HT-29 (cell line): ENCODE measurements at places on chromosomes 2 and 18.
A peak's percentile ranks its signal among the peaks of the same experiment; 100 is the strongest.

DNA sequence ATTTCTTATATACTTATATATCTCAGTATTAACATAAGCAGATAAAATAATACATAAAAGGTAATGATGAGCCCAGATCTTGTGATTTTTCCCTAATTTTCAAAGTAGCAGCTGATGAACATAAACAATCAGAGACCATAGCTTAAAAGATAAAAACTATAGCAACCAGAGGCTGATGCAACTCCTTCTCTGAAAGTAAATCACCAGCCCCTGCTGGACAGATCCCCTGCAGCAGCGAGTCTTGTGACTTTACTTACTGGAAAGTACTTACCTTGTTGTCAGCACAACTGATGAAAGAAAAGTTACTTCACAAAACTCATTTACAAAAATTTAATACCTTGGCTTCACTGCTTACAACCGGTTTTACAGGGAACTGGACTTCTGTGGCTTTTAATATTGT lies 67.3 kb downstream of the GORASP2 start:
- no peak for DNase-seq

GRCh38 chr18:45253056-45253565 lies 362.2 kb upstream of the SLC14A2 start:
- no peak for DNase-seq

DNA sequence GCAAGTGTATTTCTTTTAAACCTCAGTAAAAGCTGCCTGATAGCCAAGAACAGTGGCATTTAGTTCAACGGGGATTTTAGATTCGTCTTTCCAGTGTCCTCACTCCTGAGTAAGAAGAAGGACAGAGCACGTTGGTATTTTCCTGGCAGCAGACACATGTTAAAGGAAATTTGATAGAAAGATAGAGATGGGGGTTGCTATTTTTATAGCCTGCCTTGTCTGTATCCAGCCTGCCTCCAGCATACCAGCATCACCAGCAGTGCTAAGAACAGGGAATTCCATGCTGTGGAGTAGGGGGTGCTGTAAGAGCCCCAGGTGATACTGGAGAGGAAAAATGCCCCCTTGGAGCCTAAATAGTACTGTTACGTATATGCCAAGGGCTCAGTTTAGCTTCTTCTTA lies 1.1 kb upstream of the SMYD1 start:
- no peak for DNase-seq

DNA sequence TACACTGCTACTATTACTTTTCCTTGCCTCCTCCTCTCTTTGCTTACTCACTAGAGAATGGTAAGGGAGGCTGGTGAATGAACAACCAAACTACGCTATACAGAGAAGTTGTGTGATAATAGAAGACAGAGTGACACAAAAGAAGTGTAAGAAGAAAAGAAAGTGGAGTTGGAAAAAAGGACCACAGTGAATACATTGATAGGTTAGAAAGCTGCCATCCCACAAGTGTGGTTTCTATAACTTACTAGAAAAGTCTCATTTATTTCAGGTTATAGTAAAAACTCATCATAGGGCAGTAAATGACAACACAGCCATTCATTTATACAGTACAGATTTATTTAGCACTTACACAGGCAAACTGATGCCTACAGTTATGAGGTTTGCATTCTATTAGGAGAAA lies 77.3 kb downstream of the TTC21B start:
- DNase-seq = no peak

- no peak for DNase-seq
These were observed 27.7 kb upstream of the CHMP1B start for GRCh38 chr18:11823545-11823944.

GRCh38 chr2:95039363-95039762 lies 13.9 kb downstream of the MAL start:
- DNase-seq = no peak

GRCh38 chr2:158482594-158482993 lies 25.8 kb downstream of the PKP4 start:
- DNase-seq = no peak

- no peak for DNase-seq
These were observed 6.3 kb upstream of the RAB1A start for GRCh38 chr2:65136253-65136652.

DNA sequence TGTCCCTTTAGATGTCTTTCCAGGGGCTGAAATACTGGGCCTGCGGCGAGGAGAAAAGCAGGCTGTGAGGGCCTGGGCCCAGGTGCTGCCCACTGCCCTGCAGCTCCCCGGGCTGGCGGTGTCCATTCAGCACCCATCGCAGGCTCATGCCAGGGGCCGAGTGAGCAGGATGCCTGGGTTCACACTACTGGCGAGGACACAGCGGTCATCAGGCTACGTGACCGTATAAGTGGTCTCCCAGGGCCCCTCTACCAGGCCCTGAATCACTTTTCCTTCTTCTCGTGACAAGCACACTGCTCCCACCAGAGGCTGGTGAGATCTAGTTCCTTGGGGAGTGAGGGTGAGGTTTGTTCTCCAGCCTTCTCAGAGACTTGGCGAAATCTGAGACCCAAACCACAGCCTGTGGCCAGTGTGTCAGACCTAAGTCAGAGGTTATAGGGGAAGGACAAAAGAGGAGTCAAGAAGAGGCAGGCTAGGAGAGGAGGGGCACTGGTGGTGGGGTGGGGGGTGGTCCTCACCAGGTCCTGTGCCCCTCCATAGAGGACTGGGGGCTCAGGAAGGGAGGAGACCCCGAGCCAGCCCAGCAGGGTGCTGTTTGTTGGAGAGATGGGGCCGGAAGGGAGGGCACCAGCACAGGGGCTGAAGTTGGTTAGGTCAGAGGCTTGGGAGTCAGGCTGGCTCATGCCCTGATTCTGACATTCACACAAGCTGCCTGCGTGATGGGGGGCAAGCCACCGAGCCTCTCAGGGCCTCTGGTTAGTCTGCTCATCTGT lies 6.6 kb upstream of the SEMA4C start:
- no peak for DNase-seq

DNA sequence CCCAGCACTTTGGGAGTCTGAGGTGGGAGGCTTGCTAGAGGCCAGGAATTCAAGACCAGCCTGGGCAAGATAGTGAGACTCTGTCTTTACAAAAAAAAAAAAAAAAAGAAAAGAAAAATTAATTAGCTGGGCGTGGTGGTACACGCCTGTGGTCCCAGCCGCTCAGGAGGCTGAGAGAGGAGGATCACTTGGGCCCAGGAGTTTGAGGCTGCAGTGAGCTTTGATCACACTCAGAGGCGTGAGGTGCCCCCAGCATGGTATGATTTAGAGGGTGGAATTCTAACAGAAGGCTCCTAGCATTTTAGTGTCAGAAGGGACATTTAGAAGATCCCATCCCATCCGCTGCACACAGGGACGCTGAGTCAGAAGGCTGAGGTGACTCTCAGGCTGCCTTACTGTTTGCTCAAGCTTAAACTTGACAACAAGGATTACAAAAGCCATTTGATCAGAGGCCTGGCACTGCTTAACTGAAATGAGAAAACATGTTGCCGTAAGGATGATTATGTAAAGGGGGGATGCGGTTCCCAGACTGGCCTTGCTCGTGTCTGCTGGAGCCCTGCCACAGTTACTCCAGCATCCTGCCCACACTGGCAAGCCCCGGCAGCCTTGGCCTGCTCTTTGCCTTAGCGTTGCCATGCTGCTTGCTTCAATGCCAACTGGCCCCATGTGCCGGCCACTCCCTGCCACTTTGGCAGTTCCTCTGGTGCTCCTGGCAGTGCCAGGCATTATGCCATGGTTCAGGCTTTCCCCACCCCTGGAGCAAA lies 45.6 kb upstream of the SLC1A4 start:
- DNase-seq = no peak

- no peak for DNase-seq
These were observed 98.0 kb downstream of the RND3 start for GRCh38 chr2:150389447-150389846.

DNA sequence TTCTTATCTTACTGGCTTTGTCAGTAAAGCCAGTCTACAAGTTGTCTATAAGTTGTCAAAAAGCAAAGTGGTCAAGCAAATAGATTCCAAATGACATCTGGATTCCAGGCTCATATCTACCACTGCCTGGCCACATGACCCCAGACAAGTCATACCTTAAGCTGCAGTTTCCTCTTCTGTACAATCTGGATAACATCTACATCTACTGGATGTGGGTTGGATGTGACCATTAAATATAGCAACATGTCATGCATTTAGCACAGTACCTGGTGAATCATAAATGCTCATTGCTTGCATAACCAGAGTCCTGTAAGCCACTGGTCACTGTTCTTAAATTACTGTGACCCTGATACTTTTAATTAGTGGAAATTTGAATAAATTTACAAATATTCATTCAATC lies 16.8 kb downstream of the COBLL1 start:
- DNase-seq = no peak

DNA sequence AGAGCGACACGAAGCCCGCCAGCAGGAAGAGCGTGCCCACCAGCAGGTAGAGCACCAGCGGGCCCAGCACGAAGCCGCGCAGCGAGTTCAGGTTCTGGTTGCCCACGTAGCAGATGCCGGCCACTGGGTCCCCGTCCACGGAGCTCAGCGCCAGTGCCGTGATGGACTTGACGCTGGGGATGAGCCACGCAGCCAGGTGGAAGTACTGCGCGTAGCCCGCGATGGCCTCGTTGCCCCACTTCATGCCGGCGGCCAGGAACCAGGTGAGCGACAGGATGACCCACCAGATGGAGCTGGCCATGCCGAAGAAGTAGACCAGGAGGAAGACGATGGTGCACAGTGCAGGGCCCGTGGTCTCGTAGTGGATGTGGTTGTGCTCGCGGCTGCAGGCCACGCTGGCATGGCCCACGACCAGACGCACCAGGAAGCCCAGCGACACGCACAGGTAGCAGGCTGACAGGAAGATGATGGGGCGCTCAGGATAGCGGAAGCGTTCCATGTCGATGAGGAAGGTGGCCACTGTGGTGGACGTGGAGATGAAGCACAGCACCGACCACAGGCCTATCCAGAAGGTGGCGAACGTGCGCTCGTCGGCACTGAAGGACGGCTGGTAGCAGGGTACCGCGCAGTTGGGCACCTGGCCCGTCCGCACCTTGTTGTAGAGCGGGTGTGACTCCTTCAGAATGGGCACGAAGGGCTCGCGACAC lies 2.1 kb downstream of the FZD5 start:
- DNase-seq = peak; percentile 88

- DNase-seq = no peak
These were observed 291.5 kb downstream of the SLC4A3 start for GRCh38 chr2:219918944-219919343.

- DNase-seq = no peak
These were observed 491 bp downstream of the L3MBTL4 start for GRCh38 chr18:6414118-6414722.

GRCh38 chr18:75574187-75574586 lies 146.7 kb upstream of the SMIM21 start:
- no peak for DNase-seq

DNA sequence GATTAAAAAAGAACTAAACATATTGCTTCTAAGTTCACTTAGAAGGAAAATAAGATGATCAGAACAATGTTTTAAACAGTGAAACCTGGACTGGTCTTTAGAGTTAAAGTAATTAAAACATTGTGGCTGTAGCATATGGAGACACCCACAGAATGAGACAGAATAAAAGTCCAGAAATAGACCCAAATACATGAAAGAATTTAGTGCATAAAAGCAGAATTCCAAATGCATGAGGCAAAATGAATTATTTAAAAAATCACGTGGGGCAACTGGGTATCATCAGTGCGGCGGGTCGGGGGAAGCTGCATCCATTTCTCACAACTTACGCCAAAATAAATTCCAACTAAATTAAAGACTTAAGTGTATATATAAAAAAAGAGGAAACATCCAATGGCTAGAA lies 12.1 kb downstream of the RNF149 start:
- no peak for DNase-seq

DNA sequence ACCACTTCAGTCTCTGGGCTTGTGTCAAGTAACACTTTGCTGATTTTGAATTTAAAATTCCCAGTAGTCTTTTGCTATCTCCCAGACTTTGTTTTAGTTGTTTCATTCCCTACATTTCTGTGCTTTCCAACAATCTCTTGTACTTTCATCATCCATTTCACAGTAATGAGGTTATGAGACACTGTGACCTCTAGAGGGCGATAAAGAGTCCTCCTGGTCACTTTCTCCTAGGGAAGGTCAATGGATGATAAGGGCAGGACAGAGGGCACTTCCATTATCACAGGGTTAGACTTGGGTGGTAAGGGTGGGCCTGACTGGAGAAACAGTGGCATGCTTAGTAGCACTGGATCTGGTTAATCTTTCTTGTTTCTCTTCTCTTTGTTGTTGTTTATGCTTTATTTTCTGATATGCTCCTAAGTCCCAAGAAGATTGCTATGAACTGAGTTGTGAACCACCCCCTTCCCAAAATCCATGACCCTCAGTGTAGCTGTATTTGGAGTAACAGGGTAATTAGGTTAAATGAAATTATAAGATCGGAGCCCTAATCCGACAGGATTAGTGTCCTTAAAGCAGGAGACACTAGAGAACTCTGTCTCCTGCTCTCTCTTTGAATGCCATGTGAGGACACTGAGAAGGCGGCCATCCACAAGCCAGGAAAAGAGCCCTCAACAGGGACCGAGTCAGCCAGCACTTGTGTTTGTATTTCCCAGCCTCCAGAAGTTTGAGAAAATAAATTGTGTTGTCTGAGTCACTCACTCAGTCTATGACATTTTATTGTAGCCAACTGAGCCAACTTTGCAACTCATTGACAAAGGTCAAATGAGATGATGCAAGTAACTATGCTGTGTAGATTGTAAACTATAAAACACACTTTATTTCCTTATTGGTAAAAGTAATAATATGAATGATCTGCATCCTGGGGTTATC lies 779.2 kb downstream of the CNTNAP5 start:
- peak; percentile 60 for DNase-seq

GRCh38 chr18:63205791-63206252 lies 113.7 kb downstream of the BCL2 start:
- no peak for DNase-seq
